ENCODE measurements at places on chromosomes 2 and 18.

DNA sequence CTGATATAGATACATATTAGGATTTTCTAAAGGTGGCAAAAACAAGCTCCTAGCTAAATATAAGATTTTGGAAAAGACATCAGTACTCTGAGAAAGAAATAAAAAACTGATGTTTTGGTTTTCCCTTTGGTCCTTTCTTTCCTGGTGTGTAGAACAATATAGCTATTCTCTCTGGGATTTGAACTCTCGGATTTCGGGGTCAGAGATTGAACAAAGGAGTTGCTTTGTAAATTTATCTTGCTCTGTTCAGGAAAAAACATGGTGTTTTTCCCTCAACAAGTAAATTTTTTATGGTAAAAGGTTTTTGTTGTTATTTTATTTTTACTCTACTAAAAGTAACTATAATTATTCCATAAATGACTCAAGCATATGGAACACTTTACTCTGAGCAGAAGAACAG is 889.3 kb downstream of the ERBB4 start:
- DNase-seq: no peak

GRCh38 chr2:218418717-218419458 is at the start of gene VIL1:
VIL1 (plus strand) TSS chr2:218419123; CDS start chr2:218423779, 4,656 bp downstream.
- no peak for DNase-seq

DNA sequence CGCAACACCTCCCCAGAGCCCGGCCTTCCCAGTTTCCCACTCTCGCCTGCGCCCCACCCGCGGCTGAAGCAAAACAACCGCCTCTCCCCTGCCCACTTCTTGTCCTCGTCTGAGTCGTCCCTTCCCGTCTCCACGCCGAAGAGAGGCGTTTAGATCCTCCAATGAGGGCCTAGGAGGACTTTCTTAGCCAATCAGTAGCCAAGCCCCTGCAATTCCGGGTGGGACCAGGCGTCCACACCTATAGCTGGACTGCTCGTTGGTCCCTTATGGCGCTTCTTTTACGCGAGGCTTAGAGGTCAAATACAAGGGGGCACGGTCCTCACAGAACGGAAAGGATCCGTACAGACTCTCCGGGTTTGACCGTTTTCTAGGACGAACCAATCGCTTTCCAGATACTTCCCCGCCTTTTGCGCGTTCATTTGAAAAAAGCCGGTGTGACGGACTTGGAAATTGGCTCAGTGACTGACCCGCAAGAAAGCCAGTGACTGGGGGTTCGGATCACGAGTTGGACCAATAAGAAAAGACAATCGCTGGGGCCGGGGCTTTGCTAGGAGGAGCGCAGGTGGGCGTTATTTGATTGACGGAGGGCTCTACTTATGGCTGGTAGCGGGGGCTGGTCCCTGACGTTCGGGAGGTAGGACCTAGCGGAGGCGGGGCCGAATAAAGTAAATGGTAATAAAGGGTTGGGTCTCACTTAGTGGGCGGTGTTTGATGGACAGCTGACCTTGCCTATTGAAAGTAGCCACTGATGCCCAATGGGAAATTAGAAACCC is 581 bp upstream of the PPM1B start:
- peak; percentile 88 for DNase-seq

- no peak for DNase-seq
These were observed 141.1 kb downstream of the KLHL29 start for GRCh38 chr2:23526114-23526513.

GRCh38 chr2:693606-694005 is 16.4 kb upstream of the TMEM18 start:
- no peak for DNase-seq

- DNase-seq: no peak
These were observed 34.9 kb downstream of the RNF144A start for GRCh38 chr2:6952101-6952500.

DNA sequence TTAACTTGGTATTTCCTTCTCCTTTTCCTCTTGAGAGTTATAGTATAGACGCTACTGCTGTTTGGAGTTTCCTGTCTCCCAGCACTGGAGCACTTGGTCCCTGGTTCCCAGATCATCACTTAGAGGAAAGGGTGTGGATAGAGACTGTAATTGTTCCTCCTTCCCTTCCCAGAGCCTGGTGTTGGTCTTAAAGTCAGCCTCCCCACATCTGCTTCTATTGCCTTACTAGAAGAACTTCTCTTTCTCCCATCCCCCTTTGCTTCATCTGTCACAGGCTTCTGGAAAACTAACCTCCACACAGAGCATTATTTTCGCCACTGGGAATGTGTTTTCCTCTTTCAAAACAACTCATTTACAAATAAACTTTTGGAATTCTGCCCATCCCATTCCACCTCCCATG is 131.0 kb downstream of the CCDC85A start:
- DNase-seq: no peak

DNA sequence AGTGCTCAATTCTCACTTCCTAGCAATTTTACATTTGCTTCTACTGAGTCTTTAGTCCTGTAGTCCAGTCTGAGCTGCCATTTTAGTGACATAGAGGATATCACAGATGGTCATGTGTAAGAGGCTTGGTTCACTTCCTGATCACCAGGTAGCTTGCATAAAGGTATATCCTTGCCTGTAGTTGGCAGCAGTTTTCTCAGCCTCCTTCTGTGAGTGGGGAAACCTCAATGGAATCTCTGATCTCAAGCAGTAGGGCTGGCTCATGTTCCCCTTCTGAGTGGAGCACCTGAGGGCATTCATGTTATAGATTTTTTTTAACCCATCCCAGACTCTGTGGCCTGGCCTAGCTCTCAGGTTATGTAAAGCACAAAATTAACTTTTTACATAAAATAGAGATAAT is 278.4 kb downstream of the RDH14 start:
- no peak for DNase-seq

GRCh38 chr2:182324665-182325064 is 102.2 kb downstream of the PDE1A start:
- no peak for DNase-seq

DNA sequence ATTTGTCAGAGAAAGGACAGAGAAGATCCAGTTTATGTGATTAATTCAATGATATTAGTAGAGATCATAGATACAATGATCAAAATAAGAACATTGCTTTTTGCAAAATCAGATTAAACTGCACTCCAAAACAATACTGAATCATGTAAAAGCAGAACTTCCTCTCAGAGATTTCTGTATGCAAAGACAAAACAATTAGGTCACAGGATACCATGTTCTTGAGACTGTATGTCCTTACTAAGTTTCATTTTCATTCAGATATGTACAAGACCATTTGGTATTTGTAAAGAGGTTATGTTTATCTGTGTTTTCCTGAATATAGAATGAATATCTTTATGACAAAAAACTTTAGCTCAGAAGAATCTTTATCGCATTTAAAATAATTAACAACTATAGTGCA is 161.8 kb downstream of the DLGAP1 start:
- no peak for DNase-seq

DNA sequence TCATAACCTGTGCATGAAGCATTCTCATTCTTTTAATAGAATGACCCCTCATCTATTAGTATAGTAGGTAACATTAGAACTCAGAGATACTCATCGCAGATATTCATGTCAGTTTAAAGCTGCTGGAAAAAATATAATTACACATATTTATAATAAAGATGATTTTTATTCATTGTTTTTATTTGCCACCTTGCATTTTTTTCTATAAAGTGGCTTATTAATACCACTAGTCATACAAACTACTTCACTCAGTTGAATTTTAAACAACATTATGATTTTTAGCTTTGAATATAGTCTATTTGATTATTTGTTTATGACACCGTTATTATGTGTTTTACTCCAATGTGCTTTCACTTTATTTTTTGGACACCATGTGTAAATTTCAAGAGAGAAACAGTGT is 23.9 kb upstream of the GULP1 start:
- DNase-seq: no peak

- DNase-seq: no peak
These were observed 545.4 kb downstream of the CCDC85A start for GRCh38 chr2:56729212-56729611.

DNA sequence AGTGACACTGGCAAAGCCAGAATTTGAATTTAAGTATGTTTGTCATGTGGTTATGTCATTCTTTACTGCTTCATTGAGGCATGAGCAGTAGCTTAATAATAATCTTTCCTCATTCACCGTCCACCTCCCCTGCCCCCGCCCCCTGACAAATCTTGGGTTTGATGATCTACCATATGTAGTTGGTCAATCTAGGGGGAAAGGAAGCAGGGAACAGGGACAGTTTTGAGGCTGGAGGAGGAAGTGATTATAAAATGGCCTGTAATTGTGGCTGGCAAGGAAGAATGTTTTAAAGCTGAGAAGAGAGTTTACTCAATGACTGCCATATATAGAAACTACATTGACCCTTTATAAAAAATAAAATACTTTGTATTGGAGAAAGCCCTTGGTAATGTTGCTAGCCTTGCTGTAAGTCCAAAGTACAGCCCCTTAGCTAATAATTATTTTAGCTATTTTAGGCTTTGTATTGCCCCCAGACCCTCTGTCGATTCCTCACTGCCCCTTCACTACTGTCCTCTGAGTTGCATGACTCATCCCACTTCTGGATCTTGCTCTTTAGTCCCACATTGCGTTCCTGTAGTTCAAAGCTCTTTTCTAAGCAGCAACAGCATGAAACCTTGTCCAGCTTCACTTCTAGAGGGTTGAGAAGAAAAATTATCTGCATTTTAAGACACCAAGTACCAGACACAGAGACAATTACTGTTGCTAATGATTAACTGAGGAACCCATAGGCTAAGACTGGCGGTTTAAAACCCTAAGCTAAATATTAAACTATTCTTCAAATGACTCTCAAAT is 38.4 kb downstream of the PELI1 start:
- no peak for DNase-seq

GRCh38 chr2:85763831-85764230 is 10.0 kb downstream of the ATOH8 start:
- DNase-seq: no peak

DNA sequence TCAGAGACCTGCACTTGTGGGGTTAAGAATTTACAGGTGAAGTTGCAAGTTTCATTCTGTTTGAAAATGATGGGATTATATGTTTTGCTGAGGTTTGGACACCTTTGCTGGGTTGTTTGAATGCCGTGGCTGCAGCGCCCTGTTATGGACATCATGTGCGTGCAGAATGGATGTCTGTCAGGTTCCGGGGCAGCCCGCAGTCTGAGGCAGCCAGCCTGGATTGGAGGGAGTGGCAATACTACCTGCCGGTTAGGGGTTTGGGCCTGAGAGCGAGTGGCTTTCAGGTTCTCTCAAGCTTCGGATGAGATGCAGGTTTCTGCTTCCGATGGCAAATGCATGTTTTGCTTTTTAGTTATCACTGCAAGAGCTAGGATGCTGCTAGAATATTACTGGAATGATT is 1.1 kb downstream of the CASP8 start:
- no peak for DNase-seq

DNA sequence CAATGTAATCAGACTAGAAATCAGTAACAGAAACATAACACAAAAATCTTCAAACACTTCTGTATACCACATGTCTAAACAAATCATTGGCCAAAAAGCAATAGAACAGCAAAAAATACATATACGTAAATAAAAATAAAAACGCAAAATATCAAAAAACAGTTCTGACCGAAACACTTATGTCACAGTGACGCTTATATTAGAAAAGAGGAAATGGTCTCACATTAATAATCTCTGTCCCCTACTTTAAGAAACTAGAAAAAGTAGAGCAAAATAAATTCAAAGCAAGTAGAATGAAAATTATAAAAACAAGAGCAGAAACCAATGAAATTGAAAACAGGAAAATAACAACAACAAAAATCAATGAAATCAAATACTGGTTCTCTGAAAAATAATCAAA is 41.9 kb downstream of the TMEM131 start:
- DNase-seq: no peak

- DNase-seq: no peak
These were observed 63.3 kb downstream of the FAM228A start for GRCh38 chr2:24238158-24238557.

GRCh38 chr2:153291718-153292117 is 186.8 kb downstream of the RPRM start:
- no peak for DNase-seq

- DNase-seq: no peak
These were observed 213.6 kb downstream of the GLI2 start for GRCh38 chr2:120949027-120949956.

DNA sequence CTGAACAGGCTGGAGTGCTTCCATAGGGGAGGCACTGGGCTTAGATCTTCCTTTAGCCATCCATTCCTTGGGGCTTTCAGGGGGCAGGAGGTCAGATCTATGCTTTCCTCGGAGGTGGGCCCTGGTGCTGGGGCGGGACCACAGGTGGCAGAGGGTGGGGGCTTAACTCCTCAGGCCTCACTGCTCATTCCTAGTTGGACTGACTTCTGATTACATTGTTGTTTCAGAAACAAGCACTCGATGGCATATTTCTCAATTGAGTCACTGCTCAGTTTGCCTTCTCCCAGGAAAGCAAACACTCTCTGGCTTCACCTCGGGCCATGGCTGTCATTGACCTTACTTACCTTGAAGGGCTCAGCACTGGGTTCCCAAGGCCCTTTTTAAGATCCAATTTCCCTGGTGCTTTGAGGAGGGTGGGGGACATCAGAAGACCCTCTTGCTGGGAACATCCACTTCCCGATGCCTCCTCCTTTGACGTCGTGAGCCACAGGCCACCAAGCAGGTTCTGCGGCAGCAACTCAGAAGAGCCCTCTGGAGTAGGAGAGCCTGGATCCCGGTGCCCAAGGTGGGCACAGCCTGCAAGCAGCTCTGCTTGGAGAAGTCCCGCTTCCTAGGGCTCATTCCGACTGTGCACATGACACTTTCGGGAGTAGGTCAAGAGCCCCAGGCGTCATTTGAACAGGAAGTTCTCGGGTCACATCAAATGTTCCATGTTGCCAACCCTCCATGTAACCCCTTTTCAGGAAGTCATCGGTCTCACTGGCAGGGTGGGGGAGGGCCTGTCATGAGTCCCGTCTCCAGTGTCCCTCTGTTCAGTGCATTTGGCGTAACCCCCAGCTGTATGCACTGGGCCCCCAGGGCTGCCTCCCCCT is 40.6 kb downstream of the SDC1 start:
- DNase-seq: no peak

- DNase-seq: no peak
These were observed 241.2 kb upstream of the TANK start for GRCh38 chr2:160918906-160919503.

GRCh38 chr2:165640247-165640929 is 153.7 kb downstream of the GALNT3 start:
- no peak for DNase-seq

- no peak for DNase-seq
These were observed 69.4 kb downstream of the ADI1 start for GRCh38 chr2:3449936-3450335.

DNA sequence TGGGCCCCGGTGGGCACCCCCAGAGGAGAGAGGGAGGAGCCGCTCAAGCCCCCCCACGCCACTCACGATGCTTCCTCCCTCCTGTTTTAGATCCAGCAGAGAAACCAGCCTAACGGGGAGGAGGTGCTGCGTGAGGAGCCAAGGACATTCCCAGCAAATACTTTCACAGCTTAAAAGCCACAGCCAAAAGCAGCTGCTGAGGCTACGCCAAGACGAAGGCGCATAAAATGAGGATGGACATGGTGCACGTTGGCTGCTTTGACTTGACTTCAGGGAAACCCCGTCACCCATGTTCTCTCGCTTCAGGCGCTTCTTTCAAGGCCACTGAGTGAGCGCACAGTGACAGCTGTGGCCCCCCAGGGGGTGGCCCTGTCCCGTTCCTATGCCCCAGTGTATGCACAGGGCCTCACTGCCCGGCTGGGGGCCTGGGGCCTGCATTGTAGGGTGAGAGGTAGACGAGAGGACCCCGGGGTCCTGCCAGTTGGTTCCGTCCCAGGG is 72.1 kb upstream of the PXDN start:
- DNase-seq: no peak

- no peak for DNase-seq
These were observed 124.1 kb upstream of the NOSTRIN start for GRCh38 chr2:168678153-168678853.

GRCh38 chr18:59737776-59738300 is 40.6 kb upstream of the CCBE1 start:
- no peak for DNase-seq

- no peak for DNase-seq
These were observed 61.3 kb downstream of the GALNT1 start for GRCh38 chr18:35642802-35643201.
